Smooth muscle cell of trachea (primary cell): ENCODE measurements at places on chromosomes 7 and 10. TPM values are rescaled to one million over a fixed set of nuclear protein-coding genes. Genes with fewer than 3 reads are reported as not detected.

PDK4 gene
- total RNA-seq, result 0.29 and 0.66 TPM in 2 replicates

CFAP69 gene
- 5.5 and 6.4 TPM in 2 replicates for total RNA-seq

PTPRE gene
- total RNA-seq, result 0.15 and 1.7 TPM in 2 replicates

SMKR1 gene
- total RNA-seq, result 0.66 TPM in 1 of 2 replicates, not detected in the other

WNT8B gene
- total RNA-seq, result not detected in 2 replicates

PRTFDC1 gene
- 31.8 and 71.3 TPM in 2 replicates for total RNA-seq

HMX2 gene
- not detected in 2 replicates for total RNA-seq

FRMPD2 gene
- total RNA-seq, result not detected in 2 replicates

PDGFA gene
- 2.5 and 13.1 TPM in 2 replicates for total RNA-seq

NPM3 gene
- total RNA-seq, result 68.0 and 146 TPM in 2 replicates

KNDC1 gene
- total RNA-seq, result 0.73 and 2.3 TPM in 2 replicates

DKK1 gene
- total RNA-seq, result 26.8 and 71.0 TPM in 2 replicates

MSS51 gene
- 1.8 and 2.5 TPM in 2 replicates for total RNA-seq

KDM7A gene
- 3.1 and 4.8 TPM in 2 replicates for total RNA-seq

DGKB gene
- total RNA-seq, result under 0.01 and 0.15 TPM in 2 replicates

CLDN3 gene
- 0.33 TPM in 1 of 2 replicates, not detected in the other for total RNA-seq

KBTBD2 gene
- total RNA-seq, result 28.4 and 38.8 TPM in 2 replicates

SLC29A4 gene
- 1.7 and 7.1 TPM in 2 replicates for total RNA-seq

ENO4 gene
- 0.29 and 0.50 TPM in 2 replicates for total RNA-seq
